ENCODE measurements at places on chromosomes 3 and 15.

- DNase-seq: no peak
Measured at GRCh38 chr3:156181509-156181908, 61.1 kb downstream of the KCNAB1 start.

- no peak for DNase-seq
Measured at GRCh38 chr3:80233576-80233975, 465.8 kb upstream of the ROBO1 start.

DNA sequence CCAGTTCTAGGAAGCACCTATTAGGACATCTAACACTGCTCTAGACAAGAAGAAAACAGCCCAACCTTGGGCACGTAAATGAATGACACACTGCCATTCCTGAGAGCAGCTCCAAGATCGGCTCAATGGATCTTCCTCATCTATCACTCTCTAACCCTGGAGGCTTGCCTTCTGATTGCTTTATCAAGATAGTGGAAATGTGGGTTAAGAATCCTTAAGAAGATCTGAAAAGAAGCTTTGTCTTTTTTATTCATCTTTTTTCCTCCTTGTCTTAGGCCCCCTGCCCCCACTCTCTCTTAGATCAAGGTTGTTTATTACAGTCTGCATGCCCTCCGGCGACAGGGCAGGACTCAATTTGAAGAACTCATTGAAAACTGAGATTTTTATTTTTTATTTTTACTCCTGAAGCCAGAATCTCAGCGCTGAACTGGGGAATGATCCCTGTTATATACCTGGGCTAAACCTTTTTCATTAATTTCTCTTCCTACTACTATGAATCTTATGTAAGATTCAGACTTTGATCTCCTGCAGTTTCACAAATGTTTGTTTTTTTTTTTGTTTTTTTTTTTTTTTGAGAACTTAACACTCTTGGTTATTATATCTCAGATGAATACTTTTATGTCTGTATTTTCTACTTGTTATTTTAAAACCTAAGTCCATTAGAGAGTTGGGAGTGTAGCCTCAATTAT is 219.5 kb downstream of the SV2B start:
- DNase-seq: no peak

DNA sequence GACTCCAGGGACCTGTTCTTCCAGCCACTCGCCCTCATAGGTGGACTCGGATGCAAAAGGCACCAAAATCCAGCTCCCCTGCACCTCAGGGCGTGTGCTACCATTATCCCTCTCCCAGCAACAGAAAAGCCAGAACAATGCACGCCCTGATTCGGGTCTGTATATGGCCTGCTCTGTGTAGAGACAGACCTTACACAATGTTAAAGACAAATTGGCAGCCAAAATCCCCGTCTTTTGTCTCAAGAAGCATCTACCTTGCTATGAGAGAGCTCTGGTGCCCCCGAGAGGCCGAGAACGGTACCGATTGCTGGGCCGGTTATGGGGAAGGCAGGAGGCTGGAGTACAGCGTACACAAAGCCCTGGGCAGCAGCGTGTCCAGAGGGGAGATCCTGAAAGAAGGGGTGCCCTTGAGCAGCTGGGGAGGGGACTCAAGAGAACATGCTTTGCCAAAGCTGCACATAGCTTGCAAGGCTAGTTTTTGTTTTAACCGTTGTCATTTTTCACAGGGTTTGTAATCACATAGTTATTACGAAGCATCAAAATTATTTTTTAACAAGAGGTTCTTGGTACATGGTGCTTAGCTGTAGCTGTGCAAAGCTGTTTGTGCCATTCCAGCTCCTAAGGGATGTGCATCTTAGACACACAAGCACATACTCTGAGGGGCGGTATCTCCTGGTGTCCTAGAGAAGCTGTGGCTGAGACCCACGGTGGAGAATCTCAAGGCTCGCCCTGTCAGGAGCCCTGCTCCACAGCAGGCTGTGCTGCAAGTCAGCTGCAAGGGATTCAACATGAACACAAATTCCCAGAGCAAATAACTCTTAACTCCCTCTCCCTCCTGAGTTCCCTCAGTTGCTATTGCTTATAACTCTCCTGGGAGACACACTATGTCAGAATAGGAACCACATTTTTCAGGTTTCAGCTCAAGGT is 461.5 kb upstream of the PPP2R3A start:
- no peak for DNase-seq

DNA sequence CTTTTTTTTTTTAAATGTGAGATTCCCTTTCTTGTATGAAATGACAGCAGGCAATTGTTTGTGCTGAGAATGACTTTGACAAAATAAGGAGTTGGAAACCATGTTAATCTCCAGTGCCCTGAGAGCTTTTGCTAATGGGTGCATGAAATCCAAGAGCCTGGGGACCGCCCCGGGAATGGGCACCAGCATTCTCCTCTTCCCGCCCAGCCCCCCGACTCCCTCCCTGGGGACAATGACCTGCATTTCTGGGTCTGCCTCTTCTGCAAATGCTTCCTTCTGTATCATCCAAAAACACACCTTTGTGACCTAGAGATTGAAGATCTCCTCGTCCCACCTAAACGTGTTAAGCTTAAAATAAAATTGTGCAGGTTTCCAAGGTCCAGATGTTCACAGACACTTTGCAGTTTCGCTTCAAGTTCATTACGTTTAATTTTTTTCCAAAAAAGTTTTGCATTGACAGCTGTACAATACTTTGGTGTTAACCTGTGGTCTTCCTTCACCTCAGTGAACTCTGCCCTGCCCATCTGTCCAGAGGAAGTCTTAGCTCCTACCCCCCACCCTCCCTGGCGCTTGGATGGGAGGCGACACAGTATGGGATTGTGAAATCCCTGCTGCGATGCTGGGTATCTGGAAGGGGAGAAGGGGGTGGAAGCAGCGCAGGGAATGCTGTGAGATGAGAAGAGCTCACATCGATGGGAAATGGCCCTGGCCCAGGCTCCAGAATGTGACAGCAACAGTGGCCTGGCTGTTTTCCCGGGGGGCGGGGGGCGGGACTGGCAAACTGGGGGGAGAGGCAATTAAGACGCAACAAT is 50.1 kb downstream of the TLE3 start:
- DNase-seq: no peak

GRCh38 chr3:72957297-72957696 is 39.3 kb upstream of the PPP4R2 start:
- DNase-seq: no peak

GRCh38 chr3:71048948-71049347 is 534.6 kb downstream of the FOXP1 start:
- no peak for DNase-seq
